Stimulated activated CD8-positive, alpha-beta memory T cell treated with anti-CD3 and anti-CD28 coated beads, Interleukin-2, amount 100 ng/mL, for 1 hour (primary cell): ENCODE measurements at places on chromosomes 6 and 20.

DNA sequence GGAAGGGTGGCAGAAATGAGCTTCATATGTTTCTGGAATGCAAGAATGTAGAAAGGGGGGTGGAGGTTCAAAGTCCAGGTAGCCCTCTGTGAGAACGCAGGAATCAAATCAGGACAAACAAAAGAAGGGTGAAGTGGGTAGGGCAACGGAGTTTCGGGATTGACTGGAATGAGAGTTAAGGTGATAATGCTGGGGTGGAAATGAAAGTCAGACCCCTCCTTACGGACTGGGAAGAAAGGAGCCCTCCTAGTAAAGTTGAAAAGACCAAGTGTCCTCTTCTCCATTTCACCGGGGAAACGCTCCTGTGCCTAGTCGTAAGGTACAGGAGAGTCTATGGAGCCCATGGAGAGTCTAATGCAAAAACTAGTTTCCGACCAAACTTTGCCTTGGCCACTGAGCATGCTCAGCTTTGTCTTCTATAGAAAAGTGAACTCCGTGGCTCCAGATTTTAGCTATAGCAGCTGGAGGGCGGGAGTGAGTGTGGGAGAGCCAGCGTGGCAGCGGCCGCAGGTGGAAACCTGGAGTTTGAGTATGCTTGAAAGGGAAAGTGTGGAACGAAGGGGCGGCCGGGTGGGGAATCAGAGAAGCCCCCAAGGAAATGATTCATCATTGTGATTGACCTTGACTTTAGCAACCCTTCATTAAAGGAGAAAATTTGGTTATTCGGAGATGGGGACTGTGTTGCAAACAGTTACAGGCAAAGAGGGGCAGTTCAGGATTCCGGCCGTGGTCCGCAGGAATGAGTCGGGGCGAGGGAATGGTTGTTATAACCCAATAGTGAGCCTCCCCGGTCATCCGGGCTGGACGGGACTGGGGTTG is 1.3 kb upstream of the LRRC1 start:
- no peak for DNase-seq

GRCh38 chr6:106509420-106510089 is 119.7 kb downstream of the RTN4IP1 start:
- DNase-seq = no peak

- no peak for DNase-seq
These were observed 27.6 kb downstream of the MRAP2 start for GRCh38 chr6:84061174-84061573.

- no peak for DNase-seq
These were observed 25.5 kb downstream of the ANGPT4 start for GRCh38 chr20:890666-891057.

GRCh38 chr20:4880051-4880450 is 121.3 kb downstream of the SLC23A2 start:
- DNase-seq = no peak

GRCh38 chr6:1482381-1483166 is 93.2 kb downstream of the FOXF2 start:
- no peak for DNase-seq

- DNase-seq = no peak
These were observed 39.8 kb upstream of the PTPN1 start for GRCh38 chr20:50470264-50470858.

GRCh38 chr6:12506159-12506558 is 210.4 kb upstream of the PHACTR1 start:
- no peak for DNase-seq

DNA sequence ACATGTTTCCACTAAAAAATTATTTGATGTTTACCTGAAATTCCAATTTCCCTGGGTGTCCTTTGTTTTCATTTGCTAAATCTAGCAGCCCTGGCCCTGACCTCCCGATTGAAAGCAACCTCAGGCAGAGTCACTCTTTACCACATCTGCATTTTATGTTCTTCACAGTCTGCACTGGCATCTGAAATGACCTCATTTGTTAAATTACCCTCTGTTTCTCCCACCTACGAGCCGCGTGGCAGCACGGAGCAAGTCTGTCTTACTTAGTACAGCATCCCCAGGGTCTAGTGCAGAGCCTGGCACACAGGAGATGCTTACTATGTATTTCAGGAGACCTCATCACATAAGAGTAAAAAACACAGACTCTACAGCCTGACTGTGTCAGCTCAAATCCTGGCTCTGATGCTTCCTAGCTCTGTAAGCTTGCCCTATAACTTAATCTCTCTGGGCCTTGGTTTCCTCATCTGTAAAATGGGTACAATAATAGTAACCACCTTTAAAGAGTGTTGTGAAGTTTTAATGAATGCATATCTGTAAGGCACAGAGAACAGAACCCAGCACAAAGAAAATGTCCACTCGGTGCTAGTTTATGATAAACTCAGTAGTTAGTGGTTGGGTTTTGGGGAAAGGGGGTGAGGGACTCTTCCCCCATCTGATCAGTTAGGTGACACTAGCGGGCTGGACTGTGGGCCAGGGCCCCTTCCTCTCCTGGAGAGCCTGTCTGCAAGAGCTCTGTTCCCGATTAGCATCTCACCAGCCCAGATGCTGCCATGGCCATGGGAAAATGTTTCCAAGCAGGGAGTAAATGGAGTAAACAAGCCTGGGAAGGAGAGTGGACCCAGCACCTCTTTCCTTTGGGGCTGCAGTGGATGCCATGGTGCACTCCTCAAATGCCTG is 88.2 kb downstream of the PREX1 start:
- DNase-seq = no peak

GRCh38 chr6:159726918-159727716 is at the start of gene WTAP:
Gene WTAP (plus strand): TSS chr6:159727506. CDS start chr6:159736266, 8,760 bp downstream.
- DNase-seq = peak; percentile 90

GRCh38 chr20:51376111-51376510 is 166.4 kb downstream of the NFATC2 start:
- no peak for DNase-seq

DNA sequence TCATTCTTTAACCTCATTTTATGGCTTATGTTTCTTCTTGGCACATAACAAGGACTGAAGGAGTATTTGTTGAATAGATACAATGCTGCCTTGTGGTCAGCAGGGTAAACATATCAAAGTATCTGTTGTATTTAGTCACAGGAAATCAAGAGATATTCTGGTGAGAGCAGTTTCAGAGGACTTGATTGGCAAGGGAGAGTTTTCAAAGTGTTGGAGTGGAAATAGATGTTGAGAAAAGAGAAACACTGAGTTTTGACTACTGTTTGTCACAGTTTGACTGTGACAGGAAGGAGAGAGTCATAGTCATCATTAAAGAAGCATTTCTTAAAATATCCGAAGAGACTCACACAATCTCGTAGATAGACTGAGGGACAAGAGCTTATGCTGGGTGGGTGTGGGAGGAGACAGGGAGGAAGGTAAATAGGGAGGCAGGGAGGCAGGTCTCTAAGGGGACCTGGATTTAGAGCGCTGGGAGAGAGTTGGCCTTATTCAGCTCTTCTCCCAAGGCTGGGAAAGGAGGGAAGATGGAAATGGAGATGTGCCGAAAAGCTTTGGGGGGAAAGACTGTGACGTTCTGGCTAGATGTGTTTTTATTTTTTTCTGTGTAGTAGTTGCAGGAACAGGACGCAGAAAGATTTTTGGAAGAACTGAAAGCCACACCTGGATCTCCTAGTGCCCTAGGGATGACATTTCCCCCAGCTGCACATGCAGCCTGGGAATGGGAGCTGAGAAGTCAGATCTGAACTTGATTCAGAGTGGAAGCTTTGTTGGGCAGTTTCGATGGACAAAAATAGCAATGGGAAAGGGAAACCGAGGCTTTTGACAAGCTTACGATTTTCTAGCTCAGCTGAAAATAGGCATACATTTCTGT is 65.0 kb upstream of the IFNGR1 start:
- no peak for DNase-seq

DNA sequence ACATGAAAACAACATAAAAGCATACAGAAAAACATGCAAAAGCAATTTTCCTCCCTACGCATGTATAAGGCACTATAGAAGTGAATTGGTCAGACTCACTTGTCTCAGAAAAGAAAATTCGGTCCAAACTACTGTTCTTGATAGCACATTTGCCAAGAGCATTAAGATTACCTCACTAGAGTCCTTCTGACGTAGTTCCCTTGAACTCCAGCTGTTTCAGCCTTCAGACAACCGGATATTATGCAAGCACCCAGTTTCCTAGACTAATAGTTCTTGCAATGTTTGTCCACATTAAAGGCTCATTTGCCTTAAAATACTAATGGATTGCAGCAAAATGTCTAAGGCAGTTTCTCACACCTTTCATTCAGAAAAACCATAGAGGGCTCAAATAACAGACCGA is 2.5 kb upstream of the CASS4 start:
- no peak for DNase-seq

DNA sequence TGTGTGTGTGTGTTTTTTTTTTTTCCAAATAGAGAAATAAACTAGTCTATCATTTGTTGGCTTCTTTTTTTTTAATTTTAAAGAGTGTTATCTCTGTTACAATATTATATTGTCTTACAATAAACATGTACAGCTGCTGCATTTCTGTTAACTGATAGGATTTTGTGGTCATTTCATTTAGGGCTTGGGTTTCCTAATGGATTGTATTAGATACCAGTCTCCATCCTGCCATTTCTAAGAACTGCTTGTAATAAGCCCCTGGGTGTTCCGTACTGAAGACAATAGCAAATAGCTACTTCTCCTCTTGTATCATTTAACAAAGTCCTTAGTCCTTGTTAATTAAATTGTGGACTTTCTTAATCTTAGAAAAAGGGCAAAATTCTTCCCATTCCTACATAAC is 45.7 kb downstream of the SOBP start:
- DNase-seq = no peak

- no peak for DNase-seq
These were observed 164.1 kb downstream of the TAF4 start for GRCh38 chr20:61901392-61902220.

- DNase-seq = no peak
These were observed 14.3 kb upstream of the SIRT5 start for GRCh38 chr6:13559968-13560650.

DNA sequence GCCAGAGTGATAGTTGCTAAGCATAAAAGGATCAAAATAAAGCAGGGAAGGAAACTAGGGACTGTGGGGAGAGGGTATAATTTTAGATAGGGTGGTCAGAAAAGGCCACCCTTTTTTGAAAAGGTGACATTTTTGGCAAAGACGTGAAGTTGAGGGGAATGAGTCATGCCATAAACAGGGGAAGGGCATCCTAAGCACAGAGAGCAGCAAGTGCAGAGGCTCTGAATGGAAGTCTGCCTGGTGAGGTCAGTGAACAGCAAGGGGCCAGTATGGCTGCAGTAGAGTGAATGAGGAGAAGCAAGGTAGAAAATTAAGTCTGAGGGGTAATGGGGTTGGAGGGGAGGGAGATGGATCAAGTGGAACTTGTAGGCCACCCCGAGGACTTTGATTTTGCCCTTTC is 2.4 kb downstream of the KLC4 start:
- DNase-seq = no peak

DNA sequence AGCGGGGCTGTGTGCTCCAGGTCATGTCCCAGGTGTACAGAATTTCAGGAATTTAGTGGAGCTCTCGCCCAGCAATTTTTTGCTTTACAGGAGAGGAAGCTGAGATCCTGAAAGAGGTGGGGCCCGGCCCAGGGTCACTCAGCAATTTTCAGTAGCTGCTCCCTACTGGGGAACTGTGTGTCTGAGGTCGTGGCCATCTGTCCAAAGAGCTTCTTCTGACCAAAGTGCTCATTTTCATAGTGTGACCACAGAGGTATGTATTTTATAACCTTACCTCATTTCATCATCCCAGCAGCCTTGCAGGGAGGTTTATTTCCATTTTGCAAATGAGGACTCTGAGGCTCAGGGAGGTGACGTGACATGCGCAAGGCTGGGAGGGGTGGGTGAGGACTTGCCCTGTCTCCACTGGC is 46.3 kb downstream of the FAM209B start:
- no peak for DNase-seq

- DNase-seq = no peak
These were observed 18.2 kb downstream of the SCGN start for GRCh38 chr6:25670208-25670607.

DNA sequence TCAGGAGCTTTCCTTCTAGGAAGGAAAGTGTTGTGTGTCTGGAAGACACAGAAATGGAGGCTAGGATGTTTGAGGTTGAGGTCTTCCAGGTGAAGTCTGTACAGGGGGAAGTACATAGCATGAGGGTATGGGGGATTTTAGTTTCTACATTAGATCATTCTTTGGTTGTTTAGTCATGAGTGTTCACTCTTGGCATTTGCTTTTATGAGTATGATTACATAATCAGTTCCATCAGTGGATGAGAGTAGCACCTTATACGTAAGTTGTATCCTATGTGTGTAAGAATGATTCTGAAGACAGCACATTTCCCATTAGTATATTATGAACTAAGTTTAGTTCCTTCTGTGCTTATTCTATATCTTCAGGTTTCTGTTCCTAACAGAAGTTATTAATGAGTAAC is 1.9 kb downstream of the CDYL start:
- DNase-seq = no peak

GRCh38 chr6:19723545-19723944 is 113.6 kb upstream of the ID4 start:
- no peak for DNase-seq

DNA sequence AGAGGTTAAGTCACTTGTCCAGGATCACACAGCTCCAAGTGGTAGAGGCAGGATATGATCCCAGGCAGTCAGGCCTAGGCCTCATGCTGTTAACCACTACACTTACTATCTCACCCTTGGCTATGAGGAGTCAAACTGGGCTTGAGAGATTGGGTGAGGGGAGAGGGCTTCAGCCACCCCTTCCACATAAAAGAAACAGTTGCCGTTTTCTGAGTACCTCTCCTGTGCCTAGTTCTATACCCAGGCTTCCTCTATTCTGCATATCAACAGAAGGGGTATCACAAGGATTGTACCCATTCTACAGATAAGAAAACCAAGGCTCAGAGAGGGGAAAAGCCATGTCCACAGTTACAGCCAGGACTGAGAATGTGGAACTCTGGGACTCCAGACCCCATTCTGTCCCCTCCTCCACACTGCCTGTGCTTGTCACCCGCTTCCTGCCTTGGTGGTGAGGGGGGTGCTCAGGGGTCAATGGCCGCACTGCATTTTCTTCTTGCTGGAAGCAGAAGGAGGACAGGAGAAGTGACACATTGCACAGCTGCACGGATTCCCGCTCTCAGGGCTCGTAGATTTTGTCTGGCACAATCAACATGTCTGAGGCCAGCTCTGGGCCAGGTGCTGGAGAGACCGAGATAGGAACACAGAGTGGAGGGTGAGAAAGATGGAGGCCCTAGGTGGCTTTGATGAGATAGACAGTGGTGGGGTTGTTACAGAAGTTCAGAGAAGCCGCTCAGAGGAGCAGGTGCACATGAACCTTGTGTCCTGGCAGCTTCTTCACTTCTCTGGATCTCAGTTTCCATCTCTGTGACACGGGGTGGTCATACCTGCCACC is 108.4 kb upstream of the PTPN1 start:
- DNase-seq = no peak

GRCh38 chr6:18543051-18543450 is 155.9 kb downstream of the RNF144B start:
- DNase-seq = no peak
